Stimulated activated CD4-positive, alpha-beta T cell treated with anti-CD3 and anti-CD28 coated beads, Interleukin-1b, Interleukin-23, amount 100 ng/mL, for 1 hour (primary cell): ENCODE measurements at places on chromosomes 5 and 9.

- DNase-seq, result peak; percentile 29
These were observed 753 bp downstream of the ARHGAP26 start for GRCh38 chr5:142770650-142771609.

DNA sequence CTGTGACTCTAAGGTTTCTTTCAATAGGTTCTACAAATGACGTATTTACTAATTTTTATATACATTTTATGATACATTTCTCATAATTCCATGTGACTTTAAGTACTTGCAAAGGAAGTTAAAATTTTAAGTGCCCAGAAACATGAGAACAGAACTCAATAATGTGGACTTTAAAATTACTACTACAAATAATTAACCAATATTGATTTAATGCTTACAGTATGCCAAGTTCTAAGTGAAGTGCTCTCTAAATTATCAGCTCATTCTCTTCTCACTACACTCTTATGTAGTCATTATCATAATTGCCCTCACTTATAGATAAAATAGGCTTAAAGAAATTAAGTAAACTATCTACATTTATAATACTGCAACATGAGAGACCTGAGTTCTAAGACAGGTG, 1690.7 kb upstream of the CDH9 start:
- no peak for DNase-seq

DNA sequence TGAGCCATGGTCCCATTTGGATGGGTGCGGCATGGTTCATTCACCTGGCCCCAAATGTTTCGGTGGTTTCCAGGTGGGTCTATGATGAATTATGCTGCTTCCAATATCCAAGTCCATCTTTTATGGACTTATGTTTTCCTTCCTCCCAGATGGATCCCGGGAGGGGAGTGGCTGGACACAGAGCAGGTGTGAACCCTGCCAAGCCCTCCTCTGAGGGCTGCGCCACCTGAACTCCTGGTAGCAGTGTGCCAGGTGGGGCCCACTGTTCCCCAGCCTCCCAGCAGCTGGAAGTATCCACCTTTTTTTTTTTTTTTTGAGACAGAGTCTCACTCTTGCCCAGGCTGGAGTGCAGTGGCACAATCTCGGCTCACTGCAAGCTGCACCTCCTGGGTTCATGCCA, 42.9 kb downstream of the WNK2 start:
- no peak for DNase-seq

DNA sequence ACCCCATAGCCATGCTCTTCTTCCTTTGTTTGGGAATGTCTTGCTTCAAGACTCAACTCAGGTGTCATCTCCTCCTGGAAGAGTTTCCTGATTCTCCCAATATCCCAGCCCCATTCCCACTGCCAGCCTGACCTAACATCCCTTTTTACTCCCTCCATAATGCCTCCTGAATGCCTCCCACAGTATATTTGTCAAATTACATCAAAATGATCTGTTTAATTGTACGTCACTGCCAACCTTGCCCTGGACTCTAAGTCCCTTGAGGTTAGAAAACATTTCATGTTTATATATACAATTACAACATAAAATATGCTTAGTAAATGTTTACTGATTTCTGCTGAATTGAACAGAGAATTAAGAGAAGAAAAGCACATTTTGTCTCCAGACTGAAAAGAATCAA, 301.6 kb upstream of the PDE4D start:
- DNase-seq, result no peak

DNA sequence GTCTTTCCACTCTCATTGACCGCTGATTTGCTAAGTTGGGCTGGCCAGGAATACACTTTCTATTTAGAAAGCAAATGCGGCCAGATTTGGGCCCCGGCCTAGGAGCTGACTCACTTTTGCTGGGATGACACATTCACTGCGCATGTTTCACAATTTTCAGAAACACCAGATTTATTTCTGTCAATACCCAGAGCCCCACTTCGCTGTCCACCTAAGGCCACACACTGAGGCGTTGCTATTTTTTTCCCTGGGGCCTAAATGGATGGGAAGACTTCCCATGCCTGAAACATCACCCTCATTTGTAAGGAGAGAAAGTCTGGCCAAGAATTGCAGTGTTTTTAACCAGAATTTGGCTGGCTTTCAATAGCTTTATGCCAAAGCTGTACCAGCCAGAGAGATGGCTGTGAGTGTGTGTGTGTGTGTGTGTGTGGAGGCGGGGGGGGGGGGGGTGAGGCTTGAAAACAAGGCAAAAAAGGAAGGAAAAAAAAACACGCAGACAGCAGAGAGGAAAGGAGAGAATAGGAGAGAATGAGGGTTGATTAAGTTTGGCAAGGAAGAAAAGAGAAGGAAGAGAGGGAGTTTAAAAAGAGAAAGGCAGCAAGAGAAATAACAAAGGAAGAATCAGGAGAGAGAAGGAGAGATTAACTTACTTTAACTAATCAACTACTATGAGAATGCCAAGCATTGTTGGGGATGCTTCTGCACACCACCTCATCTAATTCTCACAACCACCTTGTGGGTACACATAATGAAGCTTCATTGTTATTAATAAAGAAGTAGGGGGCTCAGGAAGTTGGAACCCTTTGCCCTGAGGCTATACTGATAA, 261.4 kb upstream of the KLF4 start:
- DNase-seq, result no peak

DNA sequence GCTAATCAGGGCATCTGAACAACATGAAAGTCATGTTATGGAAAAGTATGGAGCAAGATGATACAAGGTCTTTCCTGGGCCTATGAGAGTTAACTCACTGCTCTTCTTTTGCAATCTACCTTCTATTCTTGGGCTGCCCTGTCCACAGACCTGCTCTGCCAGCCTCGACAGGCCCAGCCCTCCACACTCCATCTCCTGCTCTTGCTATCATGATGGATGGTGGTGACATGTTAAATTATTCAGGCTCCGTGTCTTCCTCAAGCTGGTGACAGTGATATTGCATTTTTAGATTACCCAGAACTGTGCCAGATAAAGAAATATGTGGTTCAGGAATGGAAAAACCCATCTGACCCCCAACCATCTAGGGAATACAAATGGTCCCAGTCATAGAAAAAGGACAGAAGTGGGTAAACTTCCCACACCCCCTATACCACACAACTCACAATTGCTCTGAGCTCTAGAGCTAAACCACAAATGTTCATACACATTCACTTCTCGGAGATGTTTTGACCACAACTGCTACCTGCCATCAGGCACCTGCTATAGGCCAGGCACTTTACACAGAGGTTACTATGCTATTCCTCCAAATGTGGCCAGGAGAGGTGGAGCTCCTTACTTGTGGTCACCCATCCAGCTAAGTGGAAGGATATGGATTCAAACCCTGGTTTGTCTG, 311.3 kb downstream of the ASTN2 start:
- no peak for DNase-seq

- no peak for DNase-seq
These were observed 527.8 kb upstream of the ZNF608 start for GRCh38 chr5:125274211-125274610.

DNA sequence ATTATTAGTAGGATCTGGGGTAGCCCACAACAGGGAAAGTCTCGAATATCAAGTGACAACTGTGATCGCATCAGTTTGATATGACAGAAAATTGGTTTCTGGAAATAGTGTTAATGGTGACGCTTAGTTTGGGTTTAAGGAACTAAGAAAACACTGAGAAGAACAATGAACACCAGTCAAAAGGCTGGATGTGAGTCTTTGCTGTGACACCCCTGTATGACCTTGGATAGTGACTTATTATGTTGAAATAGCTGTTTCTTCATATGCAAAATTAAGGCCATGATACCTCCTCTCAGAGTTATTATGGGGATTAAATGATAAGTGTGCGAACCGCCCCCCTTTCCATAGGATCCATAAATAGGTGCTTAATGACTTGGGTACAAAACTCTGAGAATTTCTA, 926 bp downstream of the DNAJC25 start:
- no peak for DNase-seq

DNA sequence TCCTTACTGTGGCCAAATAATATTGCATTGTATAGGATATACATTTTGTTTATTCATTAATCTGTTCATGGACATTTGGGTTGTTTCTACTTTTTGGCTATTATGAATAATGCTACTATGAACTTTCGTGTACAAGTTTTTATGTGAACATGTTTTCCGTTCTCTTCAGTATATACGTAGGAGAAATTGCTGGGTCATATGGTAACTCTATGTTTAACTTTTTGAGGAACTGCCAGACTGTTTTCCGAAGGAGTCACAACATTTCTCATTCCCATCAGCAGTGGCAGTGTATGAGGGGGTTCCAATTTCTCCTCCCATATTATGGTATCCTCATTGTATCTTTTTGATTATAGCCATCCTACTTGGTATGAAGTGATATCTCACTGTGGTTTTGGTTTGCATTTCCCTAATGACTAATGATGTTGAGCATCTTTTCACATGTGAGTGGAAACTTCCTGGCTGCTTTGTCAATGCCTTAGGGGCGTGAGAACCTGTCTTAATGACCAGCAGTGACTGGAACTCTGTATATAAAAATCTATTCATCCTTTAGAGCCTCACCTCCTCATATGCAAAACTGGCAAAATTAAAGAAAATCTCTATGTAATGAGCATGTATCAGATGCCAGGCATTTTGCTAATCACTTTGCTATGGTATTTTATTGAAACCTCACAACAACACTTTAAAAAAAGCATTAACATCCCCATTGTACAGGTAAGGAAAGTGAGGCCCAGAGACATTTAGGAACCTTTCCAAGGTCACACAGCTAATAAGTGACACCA, 47.8 kb upstream of the TGFBR1 start:
- DNase-seq, result no peak

DNA sequence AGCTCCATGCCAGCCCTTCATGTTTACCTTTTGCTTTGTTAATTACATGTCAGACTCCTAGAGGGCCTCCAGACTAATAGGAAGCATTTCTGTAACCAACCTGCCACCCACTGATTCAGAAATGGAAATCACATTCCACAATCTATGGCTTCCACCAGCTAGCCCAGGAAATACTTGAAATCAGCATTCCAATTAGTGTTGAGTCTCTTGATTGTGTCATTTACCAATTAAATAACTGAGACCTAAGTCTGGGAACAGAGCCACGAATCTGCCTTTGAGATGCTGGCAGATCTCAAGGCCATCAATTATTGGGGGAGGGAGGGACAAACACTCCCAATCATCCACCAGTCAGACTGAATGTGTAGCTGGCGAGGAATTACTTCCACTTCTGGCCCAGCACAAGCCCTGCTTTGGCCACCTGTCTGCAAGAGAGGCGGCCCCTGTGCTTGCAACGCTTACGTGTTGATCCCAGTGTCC, 27.4 kb upstream of the SAP30L start:
- DNase-seq, result no peak

- no peak for DNase-seq
These were observed 113.4 kb downstream of the FRMD3 start for GRCh38 chr9:83424831-83425230.

GRCh38 chr5:135487037-135487395, 34.9 kb upstream of the TIFAB start:
- no peak for DNase-seq

- DNase-seq, result no peak
These were observed 1.1 kb downstream of the SSNA1 start for GRCh38 chr9:137189297-137190295.

GRCh38 chr5:153767221-153768188, 271.2 kb downstream of the FAM114A2 start:
- no peak for DNase-seq

- no peak for DNase-seq
These were observed 221.0 kb downstream of the DCP2 start for GRCh38 chr5:113197456-113198200.

DNA sequence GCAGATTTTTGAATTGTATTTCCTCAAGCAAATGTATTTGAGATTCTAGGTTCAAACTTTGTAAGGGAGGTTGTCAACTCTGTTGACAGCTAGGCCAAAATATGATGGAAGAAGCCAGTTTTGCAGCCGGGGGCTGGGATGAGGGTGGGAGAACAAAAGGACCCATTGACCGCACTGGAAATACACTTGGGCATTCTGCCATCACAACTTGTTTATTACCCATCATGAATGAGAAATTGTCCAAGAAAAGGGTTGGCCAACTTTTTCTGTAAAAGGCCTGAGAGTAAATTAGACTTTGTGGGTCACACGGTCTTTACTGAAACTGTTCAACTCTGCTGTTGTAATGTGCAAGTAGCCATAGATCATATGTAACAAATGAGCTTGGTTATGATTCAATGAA, 221.3 kb upstream of the KLF9 start:
- DNase-seq, result no peak

DNA sequence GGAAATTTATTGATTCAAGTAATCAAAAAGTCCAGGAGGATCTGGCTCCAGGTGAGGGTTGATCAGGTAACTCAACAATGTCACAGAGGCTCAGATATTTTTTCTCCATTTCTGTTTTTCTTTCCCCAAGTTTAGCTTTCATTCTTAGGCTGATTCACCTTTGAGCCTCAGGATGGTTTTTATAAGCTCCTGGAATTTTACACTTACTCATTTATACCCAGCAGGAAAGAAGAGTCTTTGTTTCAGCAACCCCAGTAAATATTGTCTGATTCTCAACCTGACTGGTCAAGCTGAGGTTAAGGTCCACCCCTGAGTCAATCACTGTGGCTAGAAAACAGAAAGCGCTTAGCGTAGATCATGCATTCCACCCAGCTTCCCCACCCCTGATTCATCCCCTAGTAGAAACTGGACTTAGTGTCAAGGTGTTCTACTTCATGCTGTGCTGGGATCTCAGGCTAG, 500.6 kb downstream of the KIF4B start:
- no peak for DNase-seq

GRCh38 chr5:7871653-7872052, 2.7 kb downstream of the MTRR start:
- no peak for DNase-seq

GRCh38 chr9:136867480-136867879, 1.4 kb upstream of the EDF1 start:
- DNase-seq, result no peak

DNA sequence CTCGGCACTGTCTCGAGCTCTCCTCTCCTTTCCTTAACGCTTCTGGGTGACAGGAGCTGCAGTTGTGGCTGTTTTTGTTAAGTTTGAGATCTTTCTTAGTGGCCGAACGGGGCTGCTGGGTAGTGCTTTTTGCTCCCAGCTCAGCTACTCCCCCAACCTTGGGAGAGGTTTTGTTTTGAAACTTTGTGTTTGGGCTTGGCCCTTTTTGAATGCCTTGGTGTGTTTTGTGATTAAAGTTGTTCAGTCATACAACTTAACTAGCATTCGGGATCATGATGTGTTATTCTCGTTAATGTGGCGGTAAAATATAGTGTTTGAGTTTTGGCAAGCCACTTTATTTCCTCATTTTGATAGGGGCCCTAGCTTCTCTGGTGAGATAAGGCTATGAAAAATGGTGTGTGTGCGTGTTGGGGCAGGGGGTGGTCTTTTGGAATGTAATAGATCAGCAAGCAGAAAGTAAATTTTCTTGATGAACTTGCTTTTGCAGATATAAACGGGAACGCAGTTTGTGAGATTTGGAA, 1.1 kb downstream of the KDM3B start:
- DNase-seq, result no peak
